NCI-H146 (cell line): ENCODE measurements at places on chromosomes 5 and 9.

DNA sequence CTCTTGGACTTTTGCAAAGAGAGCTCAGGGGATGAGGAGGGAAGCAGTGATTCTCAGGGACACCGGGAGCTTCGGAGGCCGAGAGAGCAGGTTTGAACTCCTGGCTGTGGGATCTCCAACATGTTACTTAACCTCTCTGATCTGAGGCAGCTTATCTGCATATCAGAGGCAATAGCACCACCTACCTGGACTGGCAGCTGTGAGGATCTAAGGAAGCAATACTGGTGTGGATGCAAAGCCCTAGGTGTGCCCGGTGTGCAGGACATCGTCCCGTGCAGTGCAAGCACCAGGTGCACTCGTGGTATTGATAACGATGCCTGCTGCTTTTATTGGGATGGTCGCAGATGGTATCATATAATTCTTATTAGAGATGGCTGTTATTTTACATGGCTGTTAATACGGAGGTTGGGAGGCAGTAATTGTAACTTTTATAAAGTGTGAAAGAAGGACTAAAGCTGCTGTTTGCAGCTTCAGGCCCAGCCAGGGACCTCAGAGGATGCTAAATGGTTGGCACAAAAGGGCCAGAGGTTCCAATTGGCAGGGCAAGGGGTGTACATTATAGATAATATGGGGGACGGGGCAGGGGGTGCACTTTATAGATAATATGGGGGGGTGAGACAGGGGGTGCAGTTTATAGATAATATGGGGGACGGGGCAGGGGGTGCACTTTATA lies 14.9 kb downstream of the COL5A1 start:
- DNase-seq = no peak

DNA sequence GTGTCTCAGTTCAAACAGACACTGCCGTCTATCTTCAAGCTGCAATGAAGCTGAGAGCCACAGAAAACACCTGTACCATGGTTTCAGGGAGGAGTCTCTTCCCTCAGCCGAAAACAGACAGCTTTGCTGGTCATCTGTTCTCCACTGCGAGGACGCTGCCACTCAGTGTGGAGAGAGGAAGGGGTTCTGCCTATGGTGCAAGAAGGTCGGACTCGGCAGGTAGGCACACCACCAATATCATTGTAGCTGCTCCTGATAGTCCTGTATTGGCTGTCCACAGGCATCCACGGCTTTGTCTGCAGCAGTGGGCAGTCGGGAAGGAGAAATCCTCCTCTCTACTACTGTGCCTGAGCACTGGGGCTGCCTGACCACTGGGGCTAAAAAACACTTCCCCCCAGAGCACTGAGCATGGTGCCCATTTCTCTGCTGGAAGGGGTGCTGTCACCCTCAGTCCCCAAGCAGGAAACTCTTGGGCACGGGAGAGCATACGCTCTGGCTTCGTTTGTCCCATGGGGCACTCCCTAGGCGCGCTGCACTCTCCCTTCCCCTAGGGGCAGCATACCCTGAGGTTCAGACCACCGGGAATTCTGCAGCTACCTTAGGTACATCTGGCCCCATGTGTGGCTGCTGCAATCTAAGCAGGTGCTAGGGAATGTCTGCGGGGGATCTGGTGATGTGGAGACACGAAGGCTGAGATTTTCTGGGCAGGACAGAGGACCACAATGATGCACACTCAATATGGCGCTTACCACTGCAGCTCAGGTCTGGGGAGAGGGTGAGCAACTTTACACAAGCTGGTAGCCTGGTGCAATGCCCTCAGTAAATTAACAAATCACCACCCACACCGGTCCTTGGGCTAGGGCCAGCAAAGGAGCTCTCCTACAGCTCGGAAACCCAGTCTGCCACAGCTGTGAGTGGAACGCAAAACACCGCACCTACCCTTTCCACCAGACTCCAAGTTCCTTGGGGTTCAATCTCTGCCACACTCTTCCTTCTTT lies 880.9 kb upstream of the SEMA6A start:
- DNase-seq = no peak

DNA sequence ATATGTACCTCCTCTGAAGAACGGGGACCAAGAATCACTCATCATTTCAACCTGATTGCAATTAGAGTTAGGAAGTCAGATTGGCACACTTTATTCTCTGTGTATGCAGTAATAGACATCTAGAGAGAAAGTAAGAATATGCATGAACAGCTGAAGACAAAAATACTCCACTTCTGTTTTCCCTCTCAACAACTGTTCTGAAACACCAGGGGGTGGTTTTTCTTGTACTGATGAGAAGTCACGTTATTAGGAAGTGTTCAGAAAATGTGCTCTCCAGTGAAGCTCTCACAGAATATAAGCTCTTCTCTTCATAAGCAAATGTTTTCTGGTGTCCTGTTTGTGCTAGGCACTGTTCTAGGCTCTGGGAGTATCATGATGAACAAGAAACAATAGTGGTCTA lies 531.7 kb upstream of the C9orf72 start:
- peak; percentile 31 for DNase-seq

- no peak for DNase-seq
Observed at GRCh38 chr9:114936581-114936980, 6.2 kb upstream of the TNFSF8 start.

DNA sequence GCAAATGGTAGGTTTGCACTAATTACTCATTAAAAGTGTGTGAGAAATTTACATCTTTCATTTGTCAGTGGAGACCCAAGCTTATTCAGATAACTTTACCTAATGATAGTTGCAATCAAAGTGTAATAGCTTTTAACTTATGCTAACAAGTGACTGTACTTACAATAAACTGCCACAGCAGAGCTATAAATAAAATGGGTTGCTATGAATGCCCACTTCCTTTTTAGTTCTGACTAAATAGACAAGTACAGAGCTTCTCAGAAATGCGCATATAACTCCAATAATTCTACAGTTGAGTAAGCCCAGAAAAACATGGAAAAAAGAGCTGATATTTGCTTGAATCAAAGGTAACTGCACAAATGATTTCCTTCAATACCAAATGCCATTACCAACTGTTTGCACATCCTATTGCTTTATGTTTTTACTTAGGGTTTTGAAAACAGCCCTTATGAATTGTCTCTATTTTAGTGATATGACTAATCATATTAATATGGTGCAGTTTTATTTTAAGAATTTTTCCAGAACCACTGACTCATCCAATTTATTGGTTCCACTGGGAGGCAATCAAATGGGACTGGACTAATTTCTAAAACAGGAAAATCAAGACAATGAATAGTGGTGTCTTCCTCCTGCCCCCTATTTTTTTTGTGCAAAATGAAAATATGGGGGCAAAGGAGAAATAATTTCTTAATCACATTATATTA lies 84.1 kb downstream of the PPP2R2B start:
- no peak for DNase-seq

- no peak for DNase-seq
Observed at GRCh38 chr5:10573487-10574145, 9.7 kb downstream of the ANKRD33B start.

DNA sequence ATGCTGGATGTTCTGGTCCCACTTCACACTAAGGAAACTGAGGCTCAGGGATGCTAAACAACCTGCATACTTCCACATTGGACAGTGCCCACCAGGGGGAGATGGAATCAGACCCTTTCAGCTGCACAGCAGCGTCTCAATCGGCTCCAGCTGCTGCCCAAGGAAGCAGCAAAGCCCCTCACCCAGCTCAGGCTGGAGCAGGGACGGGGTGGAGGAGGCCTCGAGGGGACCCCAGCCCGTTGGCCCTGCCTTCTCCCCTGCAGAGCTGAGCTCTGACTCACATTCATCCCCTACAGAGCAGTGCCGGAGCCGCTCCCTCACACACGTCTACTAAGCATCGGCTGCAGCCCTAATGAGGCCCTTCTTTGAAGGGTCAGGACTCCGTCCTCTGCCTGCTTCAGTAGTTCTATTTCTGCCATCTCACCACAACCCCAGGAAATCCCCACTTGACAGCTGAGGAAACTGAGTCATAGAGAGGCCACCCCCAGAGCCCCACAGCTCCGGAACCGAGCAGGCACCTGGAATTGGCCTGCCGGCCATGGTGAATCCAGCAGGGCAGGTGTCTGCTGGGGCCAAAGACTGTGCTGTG lies 21.5 kb upstream of the SUSD3 start:
- no peak for DNase-seq

DNA sequence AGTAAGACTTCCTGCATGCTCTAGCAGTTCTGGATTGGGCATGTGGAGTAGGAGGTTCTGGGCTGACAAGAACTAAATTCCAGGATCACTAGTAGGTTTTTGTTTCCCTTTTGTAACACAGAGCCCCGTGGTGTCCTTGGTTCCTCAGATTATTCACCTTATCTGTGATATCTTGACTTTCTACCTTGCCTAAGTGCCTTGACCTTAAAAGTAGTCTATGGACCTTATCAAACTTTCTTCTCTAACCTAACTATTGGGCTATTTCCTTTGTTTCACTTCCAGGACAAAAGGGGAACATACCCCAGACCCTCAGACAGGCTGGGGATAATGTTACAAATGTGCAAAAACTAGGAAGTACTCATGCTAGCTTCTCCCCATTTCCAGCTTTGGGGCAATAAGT lies 595.3 kb downstream of the PSAT1 start:
- no peak for DNase-seq

- no peak for DNase-seq
Observed at GRCh38 chr5:157652377-157652692, at the start of gene SOX30. Gene SOX30, minus strand, starts transcription at chr5:157652438. Its CDS starts 360 bp downstream, at chr5:157652078.

DNA sequence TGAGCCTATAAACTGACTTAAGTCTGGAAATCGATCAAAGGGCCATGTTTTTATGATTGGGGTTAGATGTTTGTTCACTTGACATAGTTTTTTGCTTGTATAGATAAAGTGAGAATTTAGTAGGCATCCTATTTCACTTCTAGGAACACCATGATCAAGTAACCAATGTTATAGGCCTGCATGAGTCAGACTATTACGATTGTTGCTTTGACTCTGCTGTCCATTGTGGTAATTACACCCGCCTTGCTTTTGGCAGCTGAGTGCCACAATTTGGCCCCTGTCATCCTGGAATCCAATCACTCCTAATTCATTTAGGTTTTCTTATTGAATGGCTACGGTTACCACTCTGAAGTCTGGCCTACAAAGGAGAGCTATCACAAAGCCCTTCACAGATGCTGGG lies 67.8 kb upstream of the IL33 start:
- DNase-seq = no peak

- DNase-seq = no peak
Observed at GRCh38 chr5:32057187-32058096, 116.7 kb downstream of the GOLPH3 start.

DNA sequence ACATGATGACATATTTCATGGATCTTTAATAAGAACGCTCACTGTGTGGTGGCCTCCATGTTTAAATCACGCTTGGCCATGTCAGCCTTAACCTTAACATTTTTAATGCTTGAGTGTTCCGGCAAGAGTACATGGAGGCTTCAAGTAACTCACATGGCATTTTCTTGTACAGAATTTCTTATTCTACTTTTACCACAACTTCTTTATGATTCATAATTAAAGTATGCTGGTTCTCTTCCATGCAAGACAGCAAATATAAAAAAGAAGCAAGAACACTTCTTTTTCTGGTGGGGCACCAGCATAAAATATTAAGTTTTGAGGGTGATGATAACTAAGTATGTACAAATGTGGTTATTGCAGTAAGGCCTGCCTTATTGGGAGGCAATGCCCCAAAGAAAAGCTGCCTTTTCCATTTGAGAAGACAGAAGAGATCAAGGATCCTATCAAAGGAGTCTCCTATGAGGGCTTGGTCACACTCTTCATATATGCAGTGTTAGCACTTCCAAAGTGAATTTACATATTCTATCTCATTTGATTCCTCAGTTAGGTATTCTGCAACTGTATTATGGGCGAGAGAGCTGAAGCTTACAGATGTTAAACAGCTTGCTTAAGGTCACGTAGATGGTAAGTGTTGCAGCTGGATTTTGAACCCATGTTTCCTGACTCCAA lies 382.7 kb upstream of the MEF2C start:
- DNase-seq = no peak

DNA sequence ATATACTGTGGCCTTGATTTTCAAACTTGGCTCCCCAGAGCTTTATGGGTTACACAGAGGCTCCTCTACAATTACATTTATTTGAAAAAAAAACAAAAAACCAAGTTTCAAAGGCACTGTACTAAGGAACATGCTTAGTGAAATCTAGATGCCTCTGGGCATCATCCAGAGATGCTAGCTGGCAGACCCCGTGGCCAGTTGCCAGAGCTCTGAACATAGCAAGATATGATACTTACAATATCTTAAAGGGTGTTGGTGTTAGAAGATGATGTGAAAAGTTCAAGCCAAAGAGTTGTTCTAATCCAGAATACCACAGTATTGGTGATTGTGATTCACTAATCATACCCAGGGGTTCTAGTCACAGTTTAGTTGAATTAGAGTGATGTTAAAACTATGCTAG lies 87.8 kb downstream of the JAK2 start:
- DNase-seq = no peak

- DNase-seq = no peak
Observed at GRCh38 chr5:168932400-168933189, 353.4 kb upstream of the PANK3 start.

DNA sequence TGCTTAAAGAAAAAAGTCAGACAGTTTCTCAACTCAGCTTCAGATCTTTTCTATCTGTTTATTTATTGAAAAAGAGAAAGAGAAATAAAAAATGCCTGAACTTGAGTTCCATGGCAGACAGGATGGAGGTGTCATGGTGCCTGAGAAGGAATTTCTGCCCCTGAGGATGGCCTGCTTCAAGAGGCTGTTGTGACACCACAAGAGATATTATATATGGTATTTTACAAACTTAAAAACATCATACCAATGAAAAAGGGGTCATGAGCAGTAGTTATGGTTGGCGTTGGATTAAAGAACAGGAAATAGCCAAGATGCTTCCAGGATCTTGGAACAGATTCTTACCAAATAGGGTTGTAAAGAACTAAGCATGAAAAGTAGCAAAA lies 344.6 kb downstream of the GLIS3 start:
- no peak for DNase-seq

- no peak for DNase-seq
Observed at GRCh38 chr5:67680099-67680498, 483.5 kb upstream of the CD180 start.

DNA sequence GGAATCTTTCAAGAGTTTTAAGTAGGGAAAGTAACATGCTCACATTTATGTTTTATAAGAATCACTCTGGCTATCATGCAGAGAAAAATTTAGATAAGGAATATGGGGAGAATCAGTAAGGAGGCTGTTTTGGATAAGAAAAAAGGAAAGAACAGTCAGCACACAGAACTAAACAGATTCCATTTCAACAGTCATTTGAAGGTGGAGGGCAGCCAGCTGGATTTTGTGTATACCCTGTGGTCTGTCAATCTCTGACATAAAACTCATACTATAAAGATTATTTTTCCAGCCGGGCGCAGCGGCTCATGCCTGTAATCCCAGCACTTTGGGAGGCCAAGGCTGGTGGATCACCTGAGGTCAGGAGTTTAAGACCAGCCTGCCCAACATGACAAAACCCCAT lies 64.2 kb downstream of the PCA3 start:
- DNase-seq = no peak

GRCh38 chr5:148312153-148312552 lies at the start of gene SPINK7:
Gene SPINK7, plus strand, starts transcription at chr5:148312423. Its CDS starts 61 bp downstream, at chr5:148312484.
- DNase-seq = no peak

DNA sequence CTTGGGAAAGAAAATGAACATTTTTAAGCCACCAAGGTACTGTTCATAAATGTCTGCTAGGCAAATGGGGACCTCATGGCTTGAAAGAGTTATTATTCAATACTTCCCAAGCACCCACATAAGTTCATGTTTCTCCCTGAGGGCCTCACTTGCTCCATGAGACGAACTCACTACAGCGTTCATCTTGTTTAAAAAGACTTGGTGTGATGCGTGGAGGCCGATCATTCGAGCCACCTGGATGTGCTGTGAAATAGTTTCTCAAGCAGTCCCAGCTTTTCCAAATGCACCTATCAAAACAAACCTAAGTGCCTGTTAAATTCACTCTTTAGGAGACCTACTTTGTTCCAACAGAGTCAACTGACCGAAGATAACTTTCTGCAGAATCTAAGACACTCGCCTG lies 103.2 kb downstream of the LHFPL2 start:
- no peak for DNase-seq
